ENCODE measurements at places on chromosomes 1 and 21.

GRCh38 chr1:56409112-56409691 lies 170.2 kb downstream of the PLPP3 start:
- DNase-seq = peak; percentile 72

DNA sequence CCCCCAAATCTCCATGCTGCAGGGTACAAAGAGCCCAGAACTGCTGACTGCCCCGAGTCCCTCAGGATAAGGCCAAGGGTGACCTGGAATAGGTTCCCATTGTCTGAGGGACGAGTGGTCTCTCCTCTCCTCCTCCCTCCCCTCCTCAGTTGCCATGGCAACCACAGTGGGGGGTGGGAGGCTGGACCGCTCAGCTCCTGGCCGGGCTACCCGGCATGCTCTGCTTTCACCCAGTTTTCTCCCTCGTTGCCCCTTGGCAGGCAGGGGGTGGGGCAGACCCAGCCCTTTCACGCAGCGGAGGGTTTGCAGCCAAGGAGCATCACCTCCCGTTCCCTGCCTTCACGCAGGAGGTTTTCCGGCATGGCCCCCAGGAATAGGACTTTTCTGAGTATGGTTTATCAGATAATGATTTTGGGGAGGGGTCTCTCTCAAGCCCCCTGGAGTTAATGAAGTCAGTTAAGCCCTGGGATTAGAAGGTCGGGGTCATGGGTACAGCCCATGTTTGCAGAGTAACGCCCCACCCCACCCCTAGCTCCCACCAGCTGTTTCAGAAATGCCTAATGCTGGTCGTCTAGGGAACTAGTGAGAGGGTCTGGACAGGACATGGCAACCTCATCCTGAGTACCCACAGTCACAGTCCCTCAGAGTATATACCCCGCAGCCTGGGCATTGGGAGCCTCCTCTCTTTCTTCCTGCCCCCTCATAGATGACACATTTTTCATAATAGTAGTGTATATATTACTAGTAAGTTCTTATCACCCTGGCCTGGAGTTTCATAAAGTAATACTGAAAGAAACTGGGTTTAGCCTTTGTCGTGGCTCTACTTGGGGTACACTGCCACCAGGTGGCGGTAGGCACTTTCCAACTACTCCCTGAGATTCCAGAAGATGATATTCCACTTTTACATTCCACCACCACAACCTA lies 20.7 kb downstream of the C1QB start:
- DNase-seq = peak; percentile 79

DNA sequence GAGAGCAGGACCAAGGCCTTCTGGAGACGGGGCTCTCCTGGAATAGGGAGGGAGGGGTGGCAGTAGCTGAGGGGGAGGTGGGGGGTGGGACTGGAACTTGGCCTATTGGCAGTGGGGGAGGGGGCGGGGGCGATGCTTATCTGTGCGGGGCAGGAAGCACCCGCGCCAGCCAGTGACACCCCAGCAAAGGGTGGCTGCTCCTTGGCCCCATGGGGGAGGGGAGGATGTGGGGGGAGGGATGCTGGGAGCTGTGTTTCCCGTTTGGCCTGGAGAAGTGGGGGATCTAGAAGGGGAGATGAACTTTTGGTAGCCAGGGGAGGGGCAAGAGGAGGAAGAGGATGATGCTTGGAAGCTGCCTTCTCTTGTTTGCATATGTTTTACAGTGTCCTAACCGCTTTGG lies 11.0 kb downstream of the ZBTB7B start:
- DNase-seq = peak; percentile 26

DNA sequence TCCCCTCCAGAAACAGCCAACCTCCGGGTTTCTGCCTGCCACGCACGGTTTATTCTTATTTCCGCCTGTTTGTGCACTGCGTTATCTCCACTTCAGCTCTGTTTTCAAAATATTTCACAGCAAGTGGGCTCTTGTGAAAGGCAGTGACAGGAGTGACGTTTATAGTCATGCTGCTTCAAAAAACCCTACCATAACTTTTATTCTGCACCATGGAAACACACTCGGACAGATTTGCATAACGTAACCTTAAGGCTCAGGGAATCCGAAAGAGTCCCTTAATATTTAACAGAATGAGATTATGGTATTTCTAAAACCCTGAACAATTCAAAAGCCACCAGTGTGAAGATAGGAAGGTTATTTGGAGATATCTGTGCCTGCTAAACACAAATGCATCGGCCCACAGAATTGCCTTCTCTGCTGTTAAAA lies 782 bp upstream of the SDE2 start:
- DNase-seq = no peak

DNA sequence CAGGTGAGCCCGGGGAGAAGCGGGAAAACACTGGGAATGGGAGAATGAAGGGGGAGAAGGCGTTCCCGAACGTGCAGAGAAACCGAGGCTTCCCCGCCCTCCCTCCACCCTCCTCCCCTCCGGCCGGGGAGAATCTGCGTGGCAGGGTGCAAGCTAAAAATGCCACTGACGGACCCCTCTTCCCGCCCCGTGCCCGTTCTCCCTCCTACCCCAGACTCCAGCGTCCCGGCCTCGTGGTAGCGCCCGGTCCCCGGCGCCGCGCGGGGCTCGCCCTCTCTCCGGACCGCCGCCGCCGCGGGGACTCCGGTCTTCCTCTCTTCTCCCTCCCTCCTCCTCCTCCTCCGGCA lies 81.6 kb upstream of the AK4 start:
- no peak for DNase-seq

GRCh38 chr1:112027696-112028095 lies 38.2 kb upstream of the KCND3 start:
- DNase-seq = no peak

GRCh38 chr1:30756545-30757351 lies 826 bp downstream of the LAPTM5 start:
- peak; percentile 67 for DNase-seq

GRCh38 chr1:31672986-31673385 lies 28.3 kb upstream of the PEF1 start:
- no peak for DNase-seq

DNA sequence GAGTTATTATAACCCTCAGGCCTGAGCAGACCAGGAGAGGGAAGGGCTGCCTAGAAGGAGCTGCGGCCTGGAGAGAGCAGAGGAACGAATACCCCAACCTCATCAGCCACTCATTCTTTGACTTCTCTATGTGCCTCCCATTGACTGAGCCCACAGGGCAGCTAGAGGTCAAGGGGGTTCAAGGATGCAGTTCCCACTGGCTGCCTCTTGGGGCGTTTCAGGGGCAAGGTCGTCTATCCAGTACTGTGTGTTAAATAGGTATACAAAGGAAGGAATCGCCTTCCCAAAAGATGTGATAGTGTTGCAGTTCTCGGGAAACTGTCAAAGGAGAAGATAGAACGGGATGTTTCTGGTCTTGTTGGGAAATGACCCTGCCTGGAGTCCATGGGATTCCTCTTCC lies 250.6 kb downstream of the PRDM2 start:
- DNase-seq = no peak

GRCh38 chr1:204924013-204924759 lies 53.5 kb downstream of the NFASC start:
- no peak for DNase-seq

DNA sequence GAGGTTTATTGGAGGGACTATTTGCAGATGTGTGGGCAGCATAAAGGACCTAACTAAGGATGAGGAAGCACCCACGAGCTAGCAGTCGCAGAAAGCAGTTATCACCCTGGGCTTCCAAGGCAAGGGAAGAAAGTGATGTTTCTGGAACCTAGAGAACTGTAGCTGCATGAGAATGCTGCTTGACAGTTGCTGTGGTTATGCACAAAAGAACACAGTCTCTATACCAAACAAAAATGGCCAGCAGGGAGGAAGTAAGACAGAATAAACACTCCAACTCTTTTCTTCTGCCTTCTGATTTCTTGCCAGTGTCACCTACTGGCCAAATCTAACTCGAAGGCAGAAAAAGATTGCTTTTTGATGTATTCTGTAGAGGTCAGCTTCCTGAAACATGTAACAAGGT lies 190.2 kb downstream of the RASAL2 start:
- no peak for DNase-seq

- no peak for DNase-seq
Observed at GRCh38 chr1:176531036-176531435, 68.1 kb downstream of the PAPPA2 start.

- DNase-seq = no peak
Observed at GRCh38 chr21:9738527-9738926, 782.9 kb upstream of the TPTE start.

DNA sequence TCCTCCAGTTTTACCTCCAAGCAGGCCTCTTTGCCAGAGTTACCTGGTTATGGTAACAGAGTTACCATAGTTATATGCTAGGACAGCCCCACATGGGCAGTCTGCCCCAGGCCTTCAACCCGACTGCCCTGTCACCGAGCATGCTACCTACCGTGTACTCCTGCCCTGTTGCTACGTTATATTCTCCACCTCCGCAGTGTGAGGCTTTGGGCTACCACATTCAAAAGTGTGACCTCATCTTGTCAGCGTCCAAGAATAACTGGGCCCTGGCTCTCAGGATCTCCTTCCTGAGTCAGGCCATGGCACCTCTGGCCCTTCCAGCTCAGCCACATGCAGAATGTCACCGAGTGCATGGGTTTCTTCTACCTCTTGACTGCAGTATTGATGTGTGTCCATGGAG lies 8.9 kb downstream of the MAPKAPK2 start:
- no peak for DNase-seq

GRCh38 chr1:62870148-62870547 lies 86.2 kb downstream of the ATG4C start:
- DNase-seq = no peak

DNA sequence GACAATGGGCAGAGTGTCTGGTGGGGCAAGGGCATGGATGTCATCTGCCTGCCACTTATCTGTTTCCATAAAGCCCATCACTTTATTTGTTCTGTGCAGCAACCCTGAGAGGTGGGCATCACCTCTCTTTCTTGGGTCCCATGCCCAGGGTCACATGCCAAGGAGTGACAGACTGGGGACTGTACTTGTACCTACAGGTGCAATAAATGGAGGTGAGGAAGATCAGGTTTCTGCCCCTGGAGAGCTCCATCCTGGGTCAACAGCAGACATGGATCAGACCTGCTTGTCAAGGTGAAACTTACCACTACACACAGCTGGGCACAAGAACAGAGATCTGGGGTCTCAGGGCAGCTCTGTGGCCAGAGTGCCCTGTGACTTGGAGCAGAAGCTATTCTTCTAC lies 18.4 kb upstream of the PRDM16 start:
- no peak for DNase-seq

- DNase-seq = no peak
Observed at GRCh38 chr1:197637406-197637805, 137.9 kb downstream of the DENND1B start.

GRCh38 chr1:29832471-29832870 lies 596.1 kb downstream of the PTPRU start:
- DNase-seq = no peak

DNA sequence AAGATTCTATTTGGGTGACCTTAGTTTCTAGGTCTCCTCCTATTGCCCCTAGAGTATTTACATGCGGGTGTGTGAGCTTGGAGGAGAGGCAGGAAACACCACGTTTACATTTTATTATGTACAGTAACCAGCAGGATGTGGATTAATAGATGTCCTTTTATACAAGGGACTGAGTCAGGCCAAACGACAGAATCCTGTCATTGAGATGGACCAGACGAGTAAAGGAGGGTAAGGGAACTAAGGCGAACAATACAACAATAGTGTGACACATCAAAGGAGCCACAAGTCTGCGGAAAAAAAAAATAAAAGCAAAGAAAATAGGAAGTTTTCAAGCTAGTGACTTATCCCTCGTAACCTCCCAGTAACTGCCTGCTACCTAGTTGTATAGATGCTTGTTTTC lies 151.1 kb downstream of the GABPA start:
- no peak for DNase-seq

DNA sequence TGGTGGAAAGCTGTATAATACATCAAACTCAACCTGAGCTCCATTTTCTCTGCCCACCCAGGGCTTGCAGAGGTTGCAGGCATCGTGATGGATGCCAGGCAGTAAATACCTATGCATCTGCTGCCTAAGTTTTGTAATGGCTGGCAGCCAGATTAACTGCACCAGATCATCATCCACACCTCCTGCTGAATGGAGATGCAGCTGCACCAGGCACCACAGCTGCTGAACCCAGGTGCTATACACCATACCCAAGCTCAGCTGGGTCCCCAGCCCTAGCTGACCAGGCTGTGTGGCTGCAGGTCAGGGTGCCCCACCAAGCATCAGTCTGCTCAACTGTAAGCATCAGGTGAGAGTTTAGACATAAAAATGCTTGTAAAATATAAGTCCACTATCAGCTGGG lies 6.7 kb upstream of the SNAPIN start:
- DNase-seq = no peak

DNA sequence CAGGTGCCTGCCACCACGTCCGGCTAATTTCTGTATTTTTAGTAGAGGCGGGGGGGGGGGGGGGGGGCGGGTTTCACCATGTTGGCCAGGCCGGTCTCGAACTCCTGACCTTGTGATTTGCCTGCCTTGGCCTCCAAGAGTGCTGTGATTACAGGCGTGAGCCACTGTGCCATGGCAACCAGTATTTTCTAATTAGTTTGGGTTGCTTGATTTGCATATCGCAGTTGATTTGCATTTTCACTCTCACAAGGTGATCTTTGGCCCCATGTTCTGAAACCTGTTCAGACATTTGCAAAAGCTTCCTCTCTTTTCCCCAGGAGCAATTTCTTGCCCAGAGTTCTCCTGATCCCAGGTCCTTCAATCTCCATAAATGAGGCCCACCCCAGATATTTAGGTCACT lies 1.7 kb downstream of the TOR3A start:
- DNase-seq = peak; percentile 25

DNA sequence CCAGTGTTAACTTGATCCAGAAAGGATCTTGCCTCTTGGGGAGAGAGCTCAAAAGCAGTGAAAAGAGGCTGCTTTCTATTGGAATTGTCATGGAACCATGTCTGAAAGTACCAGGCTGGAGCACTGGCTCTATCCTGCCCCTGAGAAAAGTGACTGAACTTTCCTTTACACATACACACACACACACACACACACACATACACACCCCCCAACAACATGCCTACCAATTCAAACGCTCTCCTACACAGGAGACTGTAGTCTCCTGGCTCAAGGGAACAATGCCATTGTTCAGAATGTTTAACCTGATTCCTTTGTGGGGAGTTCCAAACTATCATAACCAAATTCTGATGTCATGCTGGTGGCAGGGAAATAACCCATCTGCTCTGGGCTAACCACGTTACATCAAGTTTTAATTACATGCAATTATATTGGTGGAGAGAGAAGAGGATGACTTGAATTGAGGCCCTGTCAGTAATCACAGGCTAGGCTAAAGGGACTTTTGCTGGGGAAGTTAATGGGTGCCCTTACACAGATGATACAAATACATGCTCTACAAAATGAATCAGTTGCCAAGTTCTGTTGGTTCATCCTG lies 52.3 kb upstream of the DUSP10 start:
- no peak for DNase-seq

DNA sequence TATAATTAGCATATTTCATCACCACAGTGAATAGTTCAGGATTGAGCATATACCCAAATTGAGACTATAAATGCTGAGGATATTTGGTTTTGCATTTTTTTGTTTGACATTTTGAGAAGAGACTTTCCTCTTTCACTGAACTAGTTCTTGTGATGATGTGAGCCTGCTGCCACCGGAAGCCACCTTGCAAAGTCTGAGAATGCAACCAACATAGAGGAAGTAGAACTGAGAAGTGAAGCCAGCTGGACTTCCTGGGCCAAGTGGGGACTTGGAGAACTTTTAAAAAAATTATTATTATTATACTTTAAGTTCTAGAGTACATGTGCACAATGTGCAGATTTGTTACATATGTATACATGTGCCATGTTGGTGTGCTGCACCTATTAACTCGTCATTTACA lies 102.3 kb downstream of the RPE65 start:
- no peak for DNase-seq

- DNase-seq = no peak
Observed at GRCh38 chr1:213993929-213994328, 6.2 kb downstream of the PROX1 start.

GRCh38 chr1:110542725-110543124 lies 23.8 kb upstream of the KCNA10 start:
- no peak for DNase-seq

All from transverse colon (tissue), 4 donors.